ENCODE measurements at places on chromosomes 5 and 9. TPM values are rescaled to one million over a fixed set of nuclear protein-coding genes. Genes with fewer than 3 reads are reported as not detected.

The FBP2 gene
- total RNA-seq: not detected

The IGFBPL1 gene
- not detected for total RNA-seq

The PDE6A gene
- not detected for total RNA-seq

- no peak for DNase-seq
These were observed 38.3 kb downstream of the SLC6A3 start for GRCh38 chr5:1406681-1407640.

GRCh38 chr5:140611020-140611521, 21.9 kb downstream of the CD14 start:
- DNase-seq: no peak

DNA sequence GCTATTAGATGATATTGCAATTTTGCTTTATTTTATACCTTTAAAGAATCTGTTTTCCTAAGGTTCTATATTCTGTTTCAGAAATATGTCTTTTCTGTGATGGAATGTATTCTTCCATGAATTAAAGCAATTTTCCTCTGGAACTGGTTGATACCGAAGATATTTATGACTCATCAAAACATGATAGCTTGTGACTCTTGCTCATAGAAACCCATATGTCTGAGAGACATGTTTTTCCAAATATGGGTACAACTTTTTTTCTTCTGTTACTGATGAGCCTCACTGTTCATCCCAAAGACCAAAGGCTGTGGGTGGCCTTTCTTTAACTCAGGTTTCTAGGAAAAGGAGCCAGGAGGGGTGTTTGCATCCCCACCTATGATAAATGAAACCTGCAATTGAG, 126.1 kb upstream of the PAPPA start:
- DNase-seq: no peak

GRCh38 chr5:74316064-74316603, 324.4 kb downstream of the ENC1 start:
- peak; percentile 47 for DNase-seq

GRCh38 chr9:111412280-111412679, 71.9 kb downstream of the ECPAS start:
- DNase-seq: no peak

- DNase-seq: no peak
These were observed 194.1 kb upstream of the PANK3 start for GRCh38 chr5:168773226-168773625.

DNA sequence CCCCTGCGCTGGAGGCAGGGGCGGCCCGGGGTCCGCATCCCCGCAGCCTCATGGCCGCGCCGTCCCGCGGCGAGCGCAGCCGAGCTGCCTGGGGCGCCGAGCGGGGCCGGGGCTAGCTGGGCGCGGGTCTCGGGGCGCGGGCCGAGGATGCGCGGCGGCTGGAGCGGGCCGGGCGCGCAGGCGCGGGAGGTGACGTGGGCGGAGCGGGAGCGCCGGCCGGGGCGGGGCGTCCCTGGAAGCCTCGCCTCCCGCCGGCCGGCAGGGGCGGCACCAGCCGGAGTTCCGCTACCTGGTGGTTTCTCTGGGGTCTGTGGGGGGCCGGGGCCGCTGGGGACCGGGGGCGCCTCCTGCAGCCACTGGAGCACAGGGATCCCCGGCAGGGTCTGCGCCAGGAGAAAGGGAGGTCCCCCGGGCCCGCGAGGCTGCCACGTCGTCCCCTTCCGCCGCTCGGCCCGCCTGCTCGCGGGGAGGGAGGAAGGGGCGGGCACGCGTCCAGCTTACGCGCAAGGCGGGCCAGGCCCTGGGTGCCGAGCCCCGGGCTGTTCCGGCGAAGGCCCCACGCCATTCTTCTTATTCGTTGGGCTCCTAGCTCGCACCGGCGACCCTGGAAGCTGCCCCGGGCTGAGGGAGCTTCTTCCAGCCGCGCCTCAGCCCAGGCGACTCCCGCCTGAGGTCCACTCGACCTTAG, at the start of gene LPCAT1:
Gene LPCAT1 (minus strand): TSS at position 168 of the 688 bp plus-strand sequence. CDS start 116 bp downstream, at position 52.
- DNase-seq: peak; percentile 89

DNA sequence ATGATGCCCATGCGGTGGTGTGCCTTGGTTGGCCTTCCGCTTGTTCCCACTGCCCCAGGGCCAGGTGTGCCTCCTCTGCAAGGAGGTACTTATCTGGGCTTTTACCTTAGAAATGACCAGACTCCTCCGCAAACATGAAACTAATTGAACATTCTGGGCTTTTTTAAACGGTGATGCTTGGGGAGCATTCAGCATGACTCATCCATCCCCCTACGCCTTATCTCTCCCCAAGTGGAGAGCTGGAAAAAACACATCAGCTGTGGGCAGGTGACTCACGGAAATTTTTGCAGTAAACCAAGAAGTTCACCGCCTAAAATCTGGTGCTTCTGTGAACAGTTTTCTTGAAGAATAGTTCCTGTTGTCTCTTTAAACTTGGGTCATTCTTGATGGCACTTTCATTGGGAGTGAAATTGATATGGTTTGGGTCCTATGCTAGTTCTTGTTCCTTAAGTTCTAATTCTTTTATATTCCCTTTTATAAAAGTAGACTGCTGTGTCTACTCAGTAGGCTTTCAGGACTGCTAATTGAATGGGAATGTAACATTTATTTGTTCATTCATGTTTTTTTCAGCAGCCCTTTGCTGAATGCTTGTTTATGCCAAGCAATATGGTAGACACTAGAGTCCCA, 39.6 kb downstream of the SFXN1 start:
- peak; percentile 86 for DNase-seq

DNA sequence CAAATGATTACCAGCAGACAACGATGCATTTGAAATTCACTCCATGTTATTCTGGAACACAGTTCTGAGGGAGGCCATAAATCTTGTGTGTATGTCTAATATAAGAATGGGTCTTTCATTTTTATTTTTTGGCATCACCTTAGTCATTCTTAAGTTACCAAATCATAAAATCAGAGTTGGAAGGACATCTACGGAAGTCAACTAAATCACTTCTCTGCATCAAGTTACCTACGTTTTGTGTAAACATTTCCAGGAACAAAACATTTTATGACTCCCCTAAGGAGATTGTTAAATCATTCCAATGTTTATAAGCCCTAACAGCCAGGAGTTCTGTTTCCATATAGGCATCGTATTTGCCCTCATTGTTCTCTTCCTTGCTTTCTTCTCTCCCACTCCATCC, 378.2 kb downstream of the FAM170A start:
- DNase-seq: no peak

- DNase-seq: no peak
These were observed 60.3 kb upstream of the PJA2 start for GRCh38 chr5:109469896-109470662.

GRCh38 chr9:98852961-98853360, 45.5 kb downstream of the GALNT12 start:
- DNase-seq: no peak

DNA sequence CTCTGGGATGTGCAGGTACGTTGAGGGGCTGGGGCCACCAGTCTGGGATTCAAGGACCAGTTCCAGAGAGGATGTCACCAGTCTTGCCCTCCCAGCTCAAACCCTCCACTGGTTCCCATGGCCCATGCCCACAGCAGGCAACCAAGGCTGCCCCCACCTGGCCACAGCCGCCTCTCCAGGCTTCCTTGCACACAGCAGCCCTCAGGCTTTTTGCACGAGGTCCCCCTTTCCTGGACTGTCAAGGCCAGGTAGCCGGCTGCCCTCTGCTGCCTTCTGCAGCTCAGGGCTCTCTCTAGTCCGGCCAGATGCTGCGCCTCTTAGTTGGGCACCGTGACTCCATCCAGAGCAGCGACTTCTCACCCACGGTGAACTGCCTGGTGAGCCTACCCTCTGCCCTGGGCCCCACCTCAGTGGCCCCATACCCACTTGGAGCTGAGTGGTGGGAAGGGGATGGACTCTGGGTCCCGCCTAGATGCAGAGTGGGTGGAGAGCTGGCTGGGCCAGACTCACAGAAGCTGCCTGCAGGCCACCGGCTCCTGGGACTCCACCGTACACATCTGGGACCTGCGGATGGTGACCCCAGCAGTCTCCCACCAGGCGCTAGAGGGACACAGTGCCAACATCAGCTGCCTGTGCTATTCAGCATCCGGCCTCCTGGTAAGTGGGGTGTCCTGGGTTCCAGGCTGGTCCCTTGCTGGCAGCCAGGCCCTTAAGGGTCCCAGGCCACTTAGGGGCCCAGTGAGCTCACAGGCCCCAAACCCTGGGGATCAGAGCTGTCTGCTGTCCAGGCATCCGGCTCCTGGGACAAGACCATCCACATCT, 2.9 kb downstream of the WDR38 start:
- no peak for DNase-seq

- DNase-seq: no peak
These were observed 1.6 kb downstream of the CCL19 start for GRCh38 chr9:34689512-34689911.

- DNase-seq: no peak
These were observed 546.1 kb downstream of the NR2F1-AS1 start for GRCh38 chr5:93034621-93035590.
